Activated B cell treated with CpG ODN at 0.5 μM for 24 hours (primary cell): ENCODE measurements at places on chromosomes 7 and 10.

- H3K4me3 ChIP-seq, result peak overlapping the region; percentile 74
- H3K27ac ChIP-seq, result no peak overlapping the region
- DNase-seq, result peak; percentile 22
- H3K36me3 ChIP-seq, result no peaks in the 10 kb centered on the region
- no peaks in the 10 kb centered on the region for H3K27me3 ChIP-seq
Observed at GRCh38 chr7:2452074-2452507, 24.1 kb downstream of the GRIFIN start.

GRCh38 chr10:16689227-16689626 is 128.0 kb downstream of the RSU1 start:
- peaks cover 30% of the 10 kb centered on the region for H3K36me3 ChIP-seq
- H3K27me3 ChIP-seq, result no peaks in the 10 kb centered on the region
- H3K27ac ChIP-seq, result no peak overlapping the region
- no peak overlapping the region for H3K4me3 ChIP-seq

DNA sequence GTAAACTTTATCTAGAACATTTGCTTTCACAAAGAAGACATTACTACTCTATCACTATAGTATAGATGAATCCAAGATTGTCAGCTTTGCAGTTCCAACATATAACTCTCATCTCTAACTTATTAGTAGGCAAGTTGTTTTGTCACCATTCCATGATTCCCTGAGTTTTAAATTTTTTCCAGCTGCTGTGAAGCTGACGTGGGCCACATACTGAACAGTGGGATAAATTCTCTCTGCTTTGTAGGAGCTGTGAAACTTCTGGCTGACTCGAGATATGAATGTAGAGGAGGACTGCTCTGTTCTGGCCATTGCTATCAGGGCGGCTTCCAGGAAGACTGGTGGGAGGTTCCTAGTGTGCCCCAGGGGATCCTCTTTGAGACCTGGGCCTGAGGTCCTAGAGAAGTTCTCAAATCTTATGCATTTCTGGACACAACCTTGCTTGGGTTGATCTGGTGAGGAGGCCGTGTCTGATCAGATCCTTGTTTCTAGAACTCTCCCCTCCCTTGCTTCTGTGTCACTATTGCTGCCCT is 58.0 kb downstream of the LSMEM1 start:
- H3K27ac ChIP-seq, result no peak overlapping the region
- DNase-seq, result no peak
- H3K27me3 ChIP-seq, result no peaks in the 10 kb centered on the region
- H3K4me1 ChIP-seq, result no peaks in the 10 kb centered on the region
- no peaks in the 10 kb centered on the region for H3K36me3 ChIP-seq

GRCh38 chr10:5423771-5424170 is 11.4 kb downstream of the NET1 start:
- no peak overlapping the region for H3K4me3 ChIP-seq
- no peak overlapping the region for H3K27ac ChIP-seq
- no peaks in the 10 kb centered on the region for H3K27me3 ChIP-seq
- no peak for DNase-seq
- no peaks in the 10 kb centered on the region for H3K36me3 ChIP-seq

DNA sequence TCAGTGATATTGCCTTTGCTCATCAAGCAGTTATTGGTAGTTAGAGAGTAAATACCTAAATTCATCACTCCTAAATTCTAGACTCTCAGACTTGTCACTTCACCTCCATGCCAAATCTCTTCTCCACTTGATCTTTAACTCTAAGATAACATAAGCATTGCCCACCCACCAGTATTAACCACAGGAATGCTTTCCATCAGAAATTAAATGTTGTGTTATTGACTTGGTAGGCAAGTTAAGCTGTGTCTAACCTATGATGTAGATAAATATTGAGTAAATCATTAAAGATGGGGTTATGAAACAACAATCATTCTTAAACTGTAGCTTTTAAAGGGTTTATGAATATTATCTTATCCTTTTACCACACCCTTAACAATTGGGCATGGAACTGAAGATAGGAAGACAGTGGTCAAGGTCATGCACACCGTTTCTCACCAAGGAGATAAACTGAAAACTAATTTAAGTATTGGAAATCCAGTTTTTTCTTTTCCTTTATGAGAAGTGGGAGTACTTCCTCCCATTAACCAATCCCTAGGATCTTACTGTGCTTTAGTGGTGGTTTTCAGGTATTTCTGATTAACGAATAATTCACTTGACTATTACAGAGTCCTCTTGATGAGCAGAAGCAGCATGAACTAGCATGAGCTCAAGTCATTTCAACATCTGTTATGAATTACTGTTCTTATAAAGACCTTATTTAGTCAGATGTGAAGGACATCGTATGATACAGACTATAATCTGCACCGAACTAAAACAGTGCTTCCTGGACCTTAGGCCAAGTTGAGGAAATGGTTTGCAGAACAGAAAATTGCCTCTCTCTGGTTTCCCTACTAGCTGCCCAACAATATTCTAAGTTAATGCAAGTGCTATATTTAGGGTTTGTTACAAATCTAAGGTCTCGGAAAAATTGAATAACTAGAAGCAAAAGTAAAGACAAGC is 142.0 kb downstream of the LCOR start:
- H3K4me3 ChIP-seq, result peak overlapping the region; percentile 15
- peaks cover 4% of the 10 kb centered on the region for H3K36me3 ChIP-seq
- H3K4me1 ChIP-seq, result peaks cover 38% of the 10 kb centered on the region
- H3K27ac ChIP-seq, result peak overlapping the region; percentile 59
- no peaks in the 10 kb centered on the region for H3K27me3 ChIP-seq

- no peaks in the 10 kb centered on the region for H3K4me1 ChIP-seq
- H3K27me3 ChIP-seq, result peaks cover 8% of the 10 kb centered on the region
- H3K4me3 ChIP-seq, result no peak overlapping the region
- H3K36me3 ChIP-seq, result no peaks in the 10 kb centered on the region
Observed at GRCh38 chr10:94038024-94038423, 44.3 kb downstream of the PLCE1 start.

DNA sequence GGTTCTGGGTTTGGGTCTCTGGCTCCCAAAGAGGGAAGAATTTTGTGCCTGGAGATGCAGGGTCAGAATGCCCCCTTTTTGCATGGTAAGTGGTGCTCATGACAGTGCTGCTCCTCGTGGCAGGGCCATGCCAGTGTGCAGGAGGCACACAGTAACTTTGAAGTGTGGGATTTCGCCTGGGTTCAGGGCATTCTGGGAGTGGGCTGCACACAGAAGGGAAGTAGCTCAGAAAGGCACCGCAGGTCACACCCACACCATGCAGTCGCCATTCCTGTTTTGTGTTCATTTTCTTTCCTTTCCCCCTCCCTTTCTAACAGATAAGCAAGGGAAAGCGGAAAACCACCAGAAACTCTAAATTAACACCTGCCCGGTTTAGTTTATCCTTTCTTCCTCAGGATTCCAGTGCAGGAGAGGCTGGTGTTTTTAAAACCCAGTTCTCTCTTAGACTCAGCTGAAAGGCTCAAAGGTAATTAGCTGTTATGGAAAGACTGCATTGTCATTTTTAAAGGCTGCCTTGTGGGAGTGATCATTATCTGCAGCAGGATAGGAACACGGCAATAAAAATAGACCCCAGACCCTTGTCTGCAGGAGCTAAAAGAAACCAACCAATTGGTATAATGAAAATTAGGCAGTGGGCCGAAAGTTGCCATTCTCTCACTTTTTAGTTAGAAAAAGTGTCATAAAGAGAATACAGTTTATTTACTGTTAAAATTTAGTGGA is 50.2 kb downstream of the EEPD1 start:
- no peaks in the 10 kb centered on the region for H3K36me3 ChIP-seq
- no peak overlapping the region for H3K27ac ChIP-seq
- no peaks in the 10 kb centered on the region for H3K4me1 ChIP-seq
- no peak overlapping the region for H3K4me3 ChIP-seq
- no peak for DNase-seq

DNA sequence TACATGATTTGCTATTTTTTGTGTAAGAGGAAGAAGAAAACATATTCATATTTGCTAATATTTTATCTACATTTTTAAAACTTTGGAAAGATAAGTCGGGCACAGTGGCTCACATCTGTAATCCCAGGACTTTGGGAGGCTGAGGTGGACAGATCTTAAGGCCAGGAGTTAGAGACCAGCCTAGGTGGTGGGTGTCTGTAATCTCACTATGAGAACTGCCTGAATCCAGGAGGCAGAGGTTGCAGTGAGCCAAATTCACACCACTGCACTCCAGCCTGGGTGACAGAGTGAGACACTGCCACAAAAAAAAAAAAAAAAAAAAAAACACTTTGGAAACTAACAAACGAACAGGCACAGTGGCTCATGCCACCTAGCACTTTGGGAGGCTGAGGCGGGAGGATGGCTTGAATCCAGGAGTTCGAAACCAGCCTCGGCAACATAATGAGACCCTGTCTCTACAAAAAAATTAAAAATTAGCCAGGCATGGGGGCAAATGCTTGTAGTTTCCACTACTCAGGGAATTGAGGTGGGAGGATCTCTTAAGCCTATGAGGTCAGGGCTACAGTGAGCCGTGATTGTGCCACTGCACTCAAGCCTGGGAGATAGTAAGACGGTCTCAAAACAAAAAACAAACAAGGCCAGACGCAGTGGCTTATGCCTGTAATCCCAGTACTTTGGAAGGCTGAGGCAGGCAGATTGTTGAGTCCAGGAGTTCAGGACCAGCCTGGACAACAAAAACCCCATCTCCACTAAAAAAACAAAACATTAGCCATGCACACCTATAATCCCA is 25.6 kb downstream of the HERC4 start:
- H3K27me3 ChIP-seq, result no peaks in the 10 kb centered on the region
- H3K36me3 ChIP-seq, result peaks cover 12% of the 10 kb centered on the region
- DNase-seq, result no peak
- H3K4me3 ChIP-seq, result no peak overlapping the region
- peaks cover 63% of the 10 kb centered on the region for H3K4me1 ChIP-seq
- no peak overlapping the region for H3K27ac ChIP-seq

- peaks cover 12% of the 10 kb centered on the region for H3K4me1 ChIP-seq
- H3K36me3 ChIP-seq, result no peaks in the 10 kb centered on the region
- no peak for DNase-seq
- H3K27me3 ChIP-seq, result peaks cover 44% of the 10 kb centered on the region
- no peak within 1 kb of the TSS for H3K27ac ChIP-seq
Observed at GRCh38 chr10:132186488-132187429, at the start of gene DPYSL4. Gene DPYSL4 (plus strand): TSS chr10:132186948. CDS start chr10:132187064, 116 bp downstream.

DNA sequence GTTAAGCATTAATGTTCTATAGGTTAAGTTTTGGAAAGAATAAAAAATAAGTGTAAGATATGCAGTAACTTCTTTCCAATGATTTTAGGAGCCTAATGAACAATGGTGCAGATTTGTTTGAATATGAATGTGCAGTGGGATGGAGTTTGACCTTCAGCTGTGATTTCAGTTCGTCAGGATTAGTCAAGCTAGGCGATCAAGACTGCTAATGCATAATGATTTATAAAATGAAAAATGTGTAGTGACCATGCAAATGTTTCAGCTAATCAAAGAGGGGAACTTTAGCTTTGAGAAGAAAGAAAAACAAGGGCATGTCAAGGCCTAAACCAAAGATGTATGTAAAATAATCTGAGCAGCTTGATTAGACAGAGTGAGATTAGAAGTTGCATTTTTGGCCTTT is 208.5 kb downstream of the FOXP2 start:
- no peaks in the 10 kb centered on the region for H3K27me3 ChIP-seq
- H3K4me3 ChIP-seq, result no peak overlapping the region
- no peaks in the 10 kb centered on the region for H3K36me3 ChIP-seq
- no peak overlapping the region for H3K27ac ChIP-seq

DNA sequence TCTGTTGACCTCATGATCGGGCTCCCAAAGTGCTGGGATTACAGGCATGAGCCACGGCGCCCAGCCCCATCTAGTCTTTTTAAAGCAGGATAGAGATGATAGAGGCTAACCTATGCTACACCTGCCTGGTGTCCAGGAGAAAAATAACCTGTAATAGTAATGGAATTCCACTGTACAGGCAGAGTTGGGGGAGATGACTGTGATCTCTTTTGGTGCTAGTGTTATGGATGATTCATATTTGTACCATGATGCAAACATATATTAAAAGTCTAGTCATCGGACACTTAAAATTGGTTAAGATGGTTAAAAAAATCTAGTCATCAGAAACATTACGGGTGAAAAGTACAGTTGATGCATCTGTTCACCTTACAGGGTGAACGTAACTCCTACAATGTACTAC is 6.1 kb upstream of the SAR1A start:
- peaks cover 15% of the 10 kb centered on the region for H3K27me3 ChIP-seq
- no peak overlapping the region for H3K4me3 ChIP-seq
- no peak overlapping the region for H3K27ac ChIP-seq
- no peaks in the 10 kb centered on the region for H3K36me3 ChIP-seq
- H3K4me1 ChIP-seq, result peaks cover 5% of the 10 kb centered on the region
- DNase-seq, result no peak

- DNase-seq, result no peak
- peaks cover 4% of the 10 kb centered on the region for H3K36me3 ChIP-seq
- peaks cover 8% of the 10 kb centered on the region for H3K27me3 ChIP-seq
- H3K27ac ChIP-seq, result no peak overlapping the region
- no peak overlapping the region for H3K4me3 ChIP-seq
Observed at GRCh38 chr7:73703757-73704639, 15.5 kb downstream of the STX1A start.

- peaks cover 32% of the 10 kb centered on the region for H3K4me1 ChIP-seq
- no peak overlapping the region for H3K27ac ChIP-seq
- peaks cover 8% of the 10 kb centered on the region for H3K36me3 ChIP-seq
- DNase-seq, result no peak
- no peak overlapping the region for H3K4me3 ChIP-seq
- no peaks in the 10 kb centered on the region for H3K27me3 ChIP-seq
Observed at GRCh38 chr10:110277591-110277990, 27.1 kb downstream of the SMNDC1 start.
